ENCODE measurements at places on chromosomes 16 and 17.

DNA sequence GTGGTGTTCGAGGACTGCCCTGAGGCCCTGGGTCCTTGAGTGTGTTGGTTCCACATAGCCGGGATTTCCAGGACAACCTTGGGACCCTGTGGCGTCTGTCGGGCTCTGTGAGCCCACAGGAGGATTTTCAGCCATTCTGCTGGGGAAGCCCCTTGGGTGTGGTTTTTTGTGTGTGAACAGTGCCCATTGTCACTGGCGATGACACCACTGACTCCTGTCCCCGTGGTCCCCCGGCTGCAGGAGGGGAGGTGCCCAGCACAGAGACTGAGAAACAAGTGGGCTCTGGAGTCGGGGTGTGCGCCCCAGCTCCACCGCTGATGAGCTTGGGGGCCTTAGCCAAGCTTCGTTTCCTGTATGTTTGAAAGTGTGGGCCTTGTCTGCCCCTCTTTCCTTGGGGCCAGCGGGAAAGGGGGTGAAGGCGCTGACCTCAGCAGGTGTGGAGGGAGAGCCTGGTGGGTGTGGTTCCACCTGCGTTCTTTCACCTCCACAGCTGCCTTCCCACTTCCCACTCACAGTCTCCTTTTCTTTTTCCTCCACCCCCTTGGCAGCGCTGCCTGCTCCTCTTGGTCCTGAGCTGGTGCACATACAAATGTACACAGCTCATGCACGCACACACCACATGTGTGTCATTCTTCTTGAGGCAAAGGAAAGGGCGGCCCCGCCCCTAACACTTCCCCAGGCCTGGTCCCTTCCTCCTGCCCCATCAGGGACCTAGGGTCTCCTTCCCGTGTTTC, 16.1 kb downstream of the MGRN1 start:
- no peak for DNase-seq

DNA sequence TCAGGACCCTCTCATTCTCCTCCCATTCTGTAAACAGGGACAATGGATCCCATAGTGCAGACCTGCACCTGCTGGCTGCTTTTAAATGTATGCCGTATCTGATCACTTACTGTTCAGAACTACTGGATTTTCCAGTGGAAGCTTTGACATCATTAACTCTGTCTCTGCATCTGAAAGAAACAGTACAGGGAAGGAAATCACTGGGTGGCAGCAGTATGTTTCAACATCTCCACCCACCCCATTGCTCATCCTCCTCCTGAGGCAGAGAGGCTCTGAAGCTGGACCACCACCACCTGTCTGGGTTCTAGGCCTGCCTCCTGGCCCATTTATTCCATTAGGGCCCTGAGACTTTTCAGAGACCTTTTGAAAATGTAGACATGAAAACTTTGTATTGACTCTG, 2.6 kb downstream of the CCL15 start:
- DNase-seq = no peak

- no peak for DNase-seq
Observed at GRCh38 chr16:53504665-53505064, 1.7 kb upstream of the AKTIP start.

DNA sequence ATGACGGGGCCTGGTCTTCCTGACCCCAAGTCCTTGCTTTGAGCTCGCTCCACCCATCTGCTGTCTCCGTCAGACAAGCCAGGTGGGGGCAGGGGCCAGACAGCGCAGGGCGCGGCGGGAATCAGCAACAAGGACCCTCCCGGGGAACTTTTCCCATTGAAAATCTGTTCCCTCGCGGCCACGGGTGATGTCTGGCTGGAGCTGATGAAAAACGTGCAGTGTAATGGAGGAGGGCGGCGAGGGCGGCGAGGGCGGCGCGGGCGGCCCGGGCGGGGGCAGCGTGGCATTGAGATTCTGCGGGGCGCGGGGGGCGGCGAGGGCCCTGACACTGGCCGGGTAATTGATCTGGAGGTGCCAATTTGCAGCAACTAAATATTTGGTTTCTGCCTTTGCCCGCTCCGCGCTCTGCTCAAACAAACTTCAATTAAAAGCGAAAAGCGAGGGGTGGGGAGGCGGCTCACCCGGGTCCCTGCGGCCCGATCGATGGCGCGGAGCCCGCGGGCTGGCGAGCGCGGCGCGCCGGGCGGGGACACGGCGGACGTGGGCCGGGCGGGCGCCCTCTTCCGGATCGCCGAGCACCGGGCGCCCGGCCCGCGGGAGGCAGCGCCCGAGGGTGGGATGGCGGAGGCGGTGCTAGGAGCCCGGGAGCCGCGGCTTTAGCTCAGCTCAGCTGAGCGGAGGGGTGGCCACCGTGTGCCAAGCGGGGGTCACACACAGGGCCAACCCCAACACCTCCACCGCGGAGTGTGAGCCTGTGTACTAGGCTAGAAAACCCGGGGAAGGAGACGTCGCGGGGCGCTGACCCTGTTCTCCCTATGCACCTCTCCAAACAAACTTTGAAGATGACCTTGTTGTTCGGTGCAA, 32.4 kb downstream of the DCAKD start:
- DNase-seq = no peak

DNA sequence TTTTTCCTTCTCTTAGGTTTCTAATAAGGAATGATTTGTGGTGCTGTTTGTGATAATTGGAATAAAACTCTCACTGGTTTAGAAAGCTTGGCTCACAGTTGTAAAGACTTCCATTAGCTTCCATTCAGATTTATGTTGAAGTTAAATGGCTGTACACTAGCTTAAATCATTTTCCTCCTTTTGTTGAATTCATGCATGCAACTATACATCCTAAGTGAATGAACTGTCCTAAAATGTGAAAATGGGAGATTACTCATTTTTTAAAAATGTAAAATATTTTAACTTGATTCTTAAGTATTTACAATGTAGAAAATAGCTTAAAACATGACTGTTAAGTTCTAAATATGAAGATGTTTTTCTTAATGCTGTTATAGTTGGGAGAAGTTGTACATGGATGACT, 15.2 kb downstream of the PRKCA start:
- DNase-seq = no peak
